ENCODE measurements at places on chromosomes 1 and 21. TPM values are rescaled to one million over a fixed set of nuclear protein-coding genes. Genes with fewer than 3 reads are reported as not detected.

Gene RAD54L
- 13.7 TPM for total RNA-seq

Gene TACSTD2
- not detected for total RNA-seq

Gene MRAP
- total RNA-seq = not detected

Gene LMX1A
- not detected for total RNA-seq

Gene SPATA1
- 0.72 TPM for total RNA-seq

Gene EPHB2
- 47.0 TPM for total RNA-seq

Gene THEM5
- total RNA-seq = not detected

Gene HSPA6
- total RNA-seq = 3.7 TPM

Gene WNT3A
- 0.05 TPM for total RNA-seq

Gene FOXD2
- 0.40 TPM for total RNA-seq

Gene TMEM200B
- 0.08 TPM for total RNA-seq

Gene NTMT2
- total RNA-seq = not detected

Gene HORMAD1
- 6.0 TPM for total RNA-seq

Gene OR2AK2
- total RNA-seq = not detected

Gene RTCA
- 23.5 TPM for total RNA-seq

Gene EPHA2
- 122 TPM for total RNA-seq

Gene OPTC
- not detected for total RNA-seq

Gene PPM1J
- total RNA-seq = 1.1 TPM

Gene HFM1
- total RNA-seq = 0.09 TPM

Gene TRIM63
- total RNA-seq = not detected

Gene SYT14
- 0.05 TPM for total RNA-seq

Gene TBCE
- total RNA-seq = 44.7 TPM

Gene MYOM3
- total RNA-seq = 7.2 TPM

Gene MIXL1
- total RNA-seq = not detected

Gene FCAMR
- total RNA-seq = 0.08 TPM

Gene C1orf94
- not detected for total RNA-seq

Gene SH2D2A
- 5.1 TPM for total RNA-seq

Gene PCAT6
- 3.1 TPM for total RNA-seq

Gene PBX1
- 32.8 TPM for total RNA-seq

Gene SH3BGR
- 1.5 TPM for total RNA-seq

Gene FGGY
- total RNA-seq = 2.4 TPM

Gene TMEM52
- 0.65 TPM for total RNA-seq

Gene AADACL4
- not detected for total RNA-seq
